CD8-positive, alpha-beta memory T cell (primary cell): ENCODE measurements at places on chromosomes 6 and 20. TPM values are rescaled to one million over a fixed set of nuclear protein-coding genes. Genes with fewer than 3 reads are reported as not detected.

GRCh38 chr20:61502433-61502832 lies 250.4 kb downstream of the CDH4 start:
- no peak for DNase-seq

- no peak for DNase-seq
These were observed 42.3 kb upstream of the ATXN1 start for GRCh38 chr6:16803294-16804200.

DNA sequence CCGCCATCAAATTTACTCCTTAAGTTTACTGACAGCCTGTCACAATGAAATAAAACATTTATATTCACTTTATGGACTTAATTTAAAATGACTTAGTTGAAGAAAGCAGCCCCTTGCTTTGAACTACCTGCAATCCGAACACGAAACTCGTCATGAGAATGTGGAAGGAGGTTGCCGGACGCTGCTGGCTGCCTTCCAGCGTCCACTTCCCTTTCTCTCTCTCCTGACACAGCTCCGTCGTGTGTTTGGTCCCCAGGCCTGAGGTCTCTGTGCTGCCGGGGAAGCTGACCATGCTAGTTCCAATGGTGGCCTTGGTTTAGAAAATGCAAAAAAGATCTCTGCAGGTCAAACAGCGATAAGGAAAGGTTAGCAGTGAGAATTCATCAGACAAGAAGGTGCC lies 519.7 kb downstream of the CDH26 start:
- DNase-seq, result no peak

Gene GABRR1
- total RNA-seq, result not detected

Gene ID4
- total RNA-seq, result not detected
